ENCODE measurements at places on chromosomes 12 and 14. TPM values are rescaled to one million over a fixed set of nuclear protein-coding genes. Genes with fewer than 3 reads are reported as not detected.

Gene FOS
- 232 TPM for total RNA-seq

GRCh38 chr12:95611676-95612309 lies 60.5 kb upstream of the USP44 start:
- no peak for DNase-seq

DNA sequence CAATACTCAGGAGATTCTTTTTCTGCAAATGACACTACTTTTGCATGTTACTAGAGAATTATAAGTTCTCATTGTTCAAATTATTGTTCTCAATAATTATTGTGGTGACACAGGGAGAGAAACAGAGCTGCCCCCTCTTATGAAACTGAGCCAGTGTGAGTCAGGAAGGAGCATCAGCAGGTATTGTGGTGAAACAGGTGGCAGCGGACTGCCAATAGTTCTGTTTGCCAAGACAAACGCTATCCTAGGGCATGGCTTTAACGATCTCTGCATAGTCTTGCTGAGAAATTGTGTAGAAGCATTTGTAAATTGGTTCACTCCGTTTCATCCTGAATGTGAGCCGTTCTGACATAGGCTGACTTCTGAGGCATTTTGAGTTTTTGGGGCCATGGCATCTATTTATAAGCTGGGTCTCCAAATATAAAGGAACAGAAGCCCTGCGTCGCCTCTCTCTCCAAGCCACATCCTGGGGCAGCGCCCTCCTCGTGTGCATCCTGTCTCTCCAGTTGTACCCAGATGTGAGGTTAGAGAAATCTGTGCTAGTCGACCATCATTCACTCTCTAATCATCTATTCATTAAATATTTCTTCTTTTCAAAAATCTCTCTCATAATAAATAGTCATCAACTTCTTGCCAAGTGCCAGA lies 15.8 kb upstream of the PPP4R4 start:
- DNase-seq, result no peak

DNA sequence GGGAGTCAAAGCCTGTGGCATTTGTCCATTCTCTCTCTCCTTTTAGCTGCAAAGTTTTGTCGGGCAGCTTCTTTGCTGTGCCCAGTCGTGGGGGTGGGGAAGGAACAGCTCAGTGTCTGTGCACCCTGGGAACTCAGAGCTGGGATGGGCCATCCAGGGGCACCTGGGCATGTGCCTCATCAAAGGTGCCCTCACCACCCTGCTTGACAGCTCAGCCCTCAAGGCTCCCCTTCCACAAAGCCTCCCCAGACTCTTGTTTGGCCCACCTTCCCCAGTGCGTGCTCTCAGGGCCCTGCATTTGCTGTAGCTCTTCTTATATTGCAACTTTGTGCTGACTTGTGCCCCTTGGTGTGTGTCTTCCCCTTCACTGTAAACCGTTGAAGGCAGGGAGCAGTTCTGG lies 112.6 kb downstream of the ESRRB start:
- DNase-seq, result no peak

Gene SLC25A21
- 0.55 TPM for total RNA-seq

Gene KDM2B
- 9.5 TPM for total RNA-seq

- DNase-seq, result no peak
Measured at GRCh38 chr12:66746489-66747201, 67.8 kb upstream of the GRIP1 start.

DNA sequence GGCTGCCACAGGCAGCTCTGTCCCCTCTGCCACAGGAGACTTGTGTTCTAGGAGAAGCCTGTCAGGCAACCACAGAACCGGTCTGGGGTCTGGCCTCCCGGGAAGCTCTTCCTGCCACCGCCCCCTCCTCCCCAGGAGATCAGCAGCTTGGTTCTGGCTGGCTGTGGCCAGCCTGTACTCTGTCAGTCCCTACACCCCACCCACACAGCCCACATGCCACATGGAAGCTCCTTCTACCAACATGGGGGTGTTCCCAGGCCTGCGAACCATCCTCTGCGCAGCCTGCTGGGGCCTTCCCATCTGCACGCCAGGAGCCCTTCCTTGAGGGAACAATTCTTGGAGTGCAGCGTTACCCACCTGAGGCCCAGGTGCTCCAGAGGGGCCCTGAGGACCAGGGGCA lies 16.8 kb downstream of the TMEM106C start:
- no peak for DNase-seq

GRCh38 chr14:54354096-54354495 lies 42.7 kb upstream of the CDKN3 start:
- no peak for DNase-seq

Measured in right atrium auricular region (tissue), 2 donors.